ENCODE measurements at places on chromosomes 13 and 19.
A peak's percentile ranks its signal among the peaks of the same experiment; 100 is the strongest.

GRCh38 chr19:45598267-45599001 is 3.6 kb downstream of the GPR4 start:
- DNase-seq = no peak

DNA sequence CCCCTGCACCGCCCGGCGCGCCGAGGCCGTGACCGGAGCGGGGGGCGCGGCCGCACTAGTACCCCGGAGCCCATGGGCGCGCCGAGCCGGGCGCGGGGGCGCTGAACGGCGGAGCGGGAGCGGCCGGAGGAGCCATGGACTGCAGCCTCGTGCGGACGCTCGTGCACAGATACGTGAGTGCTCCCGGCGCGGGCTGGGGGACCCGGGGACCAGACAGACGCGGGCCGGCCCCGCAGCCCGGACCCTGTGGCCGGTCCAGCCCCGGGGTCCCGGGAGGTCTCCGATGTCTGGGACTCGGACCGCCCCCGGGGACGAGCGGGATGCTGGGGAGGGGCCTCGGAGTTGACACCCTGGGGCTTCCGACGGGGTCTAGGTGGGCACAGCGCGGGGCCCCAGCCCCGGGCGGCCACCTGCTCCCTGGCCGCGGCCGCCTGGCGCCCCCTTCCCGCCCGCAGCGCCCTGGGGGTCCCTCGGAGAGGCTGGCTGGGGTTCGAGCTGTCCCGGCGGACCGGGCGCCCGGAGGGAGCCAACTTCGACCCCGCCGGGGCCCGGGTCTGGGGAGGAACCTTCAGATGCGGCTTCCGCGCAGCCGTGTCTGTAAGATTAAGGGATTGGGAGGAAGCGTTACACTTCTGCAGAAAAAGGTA is 568 bp downstream of the ATP11A start:
- peak; percentile 9 for DNase-seq

- DNase-seq = no peak
Observed at GRCh38 chr13:28410096-28410495, 84.8 kb downstream of the FLT1 start.

DNA sequence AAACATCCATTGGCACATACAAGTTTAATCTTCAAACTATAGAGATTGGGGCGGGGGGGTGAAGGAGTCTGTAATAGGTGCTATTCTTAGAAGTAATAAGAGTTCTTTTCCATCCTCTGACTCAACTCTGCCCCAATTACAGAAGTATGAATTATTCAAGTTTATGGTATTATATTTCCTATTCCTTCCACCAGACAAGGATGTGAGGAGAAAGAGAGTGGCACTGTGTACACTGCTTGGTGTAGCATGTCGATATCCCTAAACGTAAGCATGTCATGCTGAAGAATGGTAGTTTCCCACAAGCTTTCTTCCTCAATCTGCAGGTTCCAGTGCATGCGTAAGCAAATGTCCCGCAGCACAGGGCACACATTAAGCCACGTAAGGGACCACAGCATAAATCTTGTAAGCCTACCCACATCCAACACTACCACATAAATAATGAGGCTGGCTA is 14.1 kb downstream of the BRD4 start:
- DNase-seq = peak; percentile 68

- DNase-seq = no peak
Observed at GRCh38 chr13:74479124-74479523, 344.9 kb upstream of the KLF12 start.

GRCh38 chr13:75904012-75904411 is 267.9 kb downstream of the LMO7 start:
- DNase-seq = no peak

All from inflammatory macrophage treated with lipopolysaccharide for 1 hour (primary cell).